ENCODE measurements at places on chromosomes 11 and 22. TPM values are rescaled to one million over a fixed set of nuclear protein-coding genes. Genes with fewer than 3 reads are reported as not detected.

Gene C1QTNF6
- 4.2 TPM for total RNA-seq

Gene ISX
- not detected for total RNA-seq

Gene STIP1
- total RNA-seq: 142 TPM

Gene FGF3
- total RNA-seq: not detected

Gene OR4C12
- total RNA-seq: not detected

Gene ACAD8
- 15.2 TPM for total RNA-seq

Gene MRGPRX4
- total RNA-seq: not detected

Gene OR4S2
- not detected for total RNA-seq
